ENCODE measurements at places on chromosomes 1 and 21. TPM values are rescaled to one million over a fixed set of nuclear protein-coding genes. Genes with fewer than 3 reads are reported as not detected.

The SPRR2A gene
- total RNA-seq = not detected

The MAB21L3 gene
- total RNA-seq = not detected

The LCE1F gene
- not detected for total RNA-seq

The PCAT6 gene
- total RNA-seq = 1.0 TPM

The CLCA4 gene
- total RNA-seq = 0.27 TPM

The SLC45A3 gene
- total RNA-seq = 5.2 TPM

The FAM151A gene
- 0.80 TPM for total RNA-seq

The TEX38 gene
- total RNA-seq = 0.22 TPM

The LRRC3 gene
- 1.8 TPM for total RNA-seq

The MGST3 gene
- total RNA-seq = 718 TPM

DNA sequence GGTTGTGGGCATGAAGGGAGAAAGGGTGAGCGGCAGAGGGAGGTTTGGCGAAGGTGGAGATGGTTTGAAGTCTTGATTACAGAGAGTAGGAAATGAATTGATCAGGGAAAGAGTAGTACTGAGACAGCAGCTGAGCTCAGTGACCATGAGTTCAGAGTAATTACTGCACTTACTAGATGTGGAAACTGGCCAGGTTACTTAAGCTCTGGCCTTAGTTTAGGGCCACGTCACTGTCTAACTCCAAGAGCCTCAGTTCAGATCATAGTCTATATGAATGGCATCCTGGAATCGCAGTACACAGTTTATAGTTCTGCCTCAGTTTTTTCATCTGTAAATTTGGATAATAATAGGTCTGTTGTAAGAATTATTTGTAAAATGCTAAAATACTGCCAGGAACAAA lies 78.1 kb downstream of the KCTD3 start:
- H3K4me3 ChIP-seq = no peak overlapping the region
- peaks cover 8% of the 10 kb centered on the region for H3K27me3 ChIP-seq
- no peak for DNase-seq

DNA sequence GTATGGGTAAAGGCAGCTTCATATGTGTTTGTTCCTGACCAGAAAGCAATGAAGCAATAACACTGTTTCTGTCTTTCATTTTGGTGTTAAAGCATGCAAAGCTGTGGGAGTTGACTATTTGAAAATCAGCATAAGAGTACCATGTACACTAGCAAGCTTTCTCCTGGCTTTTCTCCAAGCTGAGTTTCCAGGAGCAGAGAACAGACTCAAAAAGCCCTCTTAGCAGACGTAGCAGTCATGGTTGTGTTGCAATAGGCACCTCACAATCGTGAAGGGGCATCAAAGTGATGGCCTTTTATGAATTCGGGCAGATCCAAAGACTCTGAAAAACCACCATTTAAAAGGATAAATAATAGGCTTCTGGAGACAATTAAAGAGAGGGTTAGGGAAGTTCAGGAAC lies 159.7 kb downstream of the PTGER3 start:
- no peaks in the 10 kb centered on the region for H3K27me3 ChIP-seq
- peaks cover 17% of the 10 kb centered on the region for H3K4me1 ChIP-seq
- no peak overlapping the region for H3K4me3 ChIP-seq

DNA sequence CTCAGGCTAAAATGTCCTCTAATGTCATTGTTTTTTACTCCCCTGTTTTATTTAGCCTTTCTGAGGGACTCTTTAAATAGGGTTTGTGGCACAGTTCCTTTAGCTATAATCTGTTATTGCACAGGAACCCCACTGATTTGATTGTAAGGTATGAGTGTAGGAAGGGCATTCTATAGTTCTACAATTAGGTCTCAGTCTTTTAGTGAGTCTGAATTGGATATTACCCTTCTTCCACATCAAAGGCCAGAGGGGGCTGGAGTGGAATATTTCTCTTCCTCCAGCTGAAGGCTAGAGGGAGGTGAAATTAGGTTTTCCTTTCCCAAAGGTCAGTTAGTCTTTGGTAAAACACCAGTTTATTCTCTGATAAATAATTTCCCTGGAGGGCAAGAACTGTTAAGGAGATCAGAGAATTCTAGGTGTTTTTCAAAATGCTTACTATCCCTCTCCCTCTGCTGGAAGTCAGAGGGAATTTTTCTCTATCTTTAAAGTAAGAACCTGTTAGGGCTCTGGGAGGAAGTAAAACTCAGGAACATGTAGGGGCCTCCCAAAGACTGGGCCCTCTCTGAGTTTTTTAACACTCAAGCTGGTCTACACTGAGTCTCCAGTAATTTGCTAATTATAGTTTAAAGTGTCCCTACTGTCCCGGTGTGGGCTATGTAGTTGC lies 176.3 kb upstream of the ZNHIT6 start:
- H3K36me3 ChIP-seq = no peaks in the 10 kb centered on the region
- H3K4me3 ChIP-seq = no peak overlapping the region
- no peaks in the 10 kb centered on the region for H3K4me1 ChIP-seq
- DNase-seq = no peak
- H3K27ac ChIP-seq = no peak overlapping the region

DNA sequence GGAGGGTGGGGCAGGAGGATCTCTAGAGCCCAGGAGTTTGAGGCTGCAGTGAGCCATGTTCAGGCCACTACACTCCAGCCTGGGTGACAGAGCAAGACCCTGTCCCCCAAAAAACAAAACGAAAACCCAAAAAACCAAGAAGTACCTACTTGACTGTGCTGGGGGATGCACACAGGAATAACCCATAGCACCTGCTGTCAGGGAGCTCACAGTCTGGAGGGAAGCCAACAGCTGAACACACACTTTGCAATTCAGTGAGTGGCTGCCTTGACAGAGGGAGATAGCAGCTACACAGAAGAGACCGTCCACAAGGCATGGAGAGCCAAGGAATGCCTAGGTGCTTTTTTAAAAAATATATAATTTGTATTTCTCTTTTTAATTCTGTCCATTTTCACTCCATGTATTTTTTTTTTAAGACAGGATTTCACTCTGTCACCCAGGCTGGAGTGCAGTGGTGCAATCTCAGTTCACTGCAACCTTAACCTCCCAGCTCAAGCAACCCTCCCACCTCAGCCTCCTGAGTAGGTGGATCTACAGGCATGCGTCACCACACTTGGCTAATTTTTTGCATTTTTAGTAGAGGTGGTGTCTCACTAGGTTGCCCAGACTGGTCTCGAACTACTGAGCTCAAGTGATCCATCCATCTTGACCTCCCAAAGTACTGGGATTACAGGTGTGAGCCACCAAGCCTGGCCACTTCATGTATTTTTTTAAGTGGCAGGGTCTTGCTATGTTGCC lies 68.7 kb downstream of the NID1 start:
- peaks cover 31% of the 10 kb centered on the region for H3K4me1 ChIP-seq
- peak overlapping the region; percentile 5 for H3K27ac ChIP-seq
- H3K36me3 ChIP-seq = peaks cover 97% of the 10 kb centered on the region
- H3K4me3 ChIP-seq = no peak overlapping the region

DNA sequence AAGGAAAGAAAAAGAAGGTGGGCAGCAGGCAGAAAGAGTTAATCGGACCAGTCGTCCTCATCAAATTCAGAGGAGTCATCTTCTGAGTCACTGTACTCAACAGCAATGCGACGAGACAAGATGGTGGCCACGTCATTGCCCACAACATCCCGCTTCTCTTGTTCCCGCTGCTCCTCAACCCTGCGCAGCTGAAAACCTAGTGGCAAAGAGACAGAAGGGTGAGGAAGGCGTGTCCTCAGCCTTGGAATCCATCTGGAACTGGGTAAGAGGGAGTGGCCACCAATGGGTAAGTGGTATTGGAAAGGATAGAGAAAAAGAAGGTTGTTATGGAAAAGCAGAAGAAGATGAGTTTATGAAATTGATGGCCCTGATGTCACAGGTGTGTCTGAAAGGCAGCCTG lies 15.7 kb downstream of the GPR3 start:
- peaks cover 50% of the 10 kb centered on the region for H3K4me1 ChIP-seq
- peak overlapping the region; percentile 85 for H3K27ac ChIP-seq

GRCh38 chr1:18234790-18235242 lies 127.2 kb downstream of the IGSF21 start:
- H3K36me3 ChIP-seq = no peaks in the 10 kb centered on the region
- no peak for DNase-seq
- H3K27ac ChIP-seq = no peak overlapping the region
- peaks cover 72% of the 10 kb centered on the region for H3K27me3 ChIP-seq
- H3K4me1 ChIP-seq = no peaks in the 10 kb centered on the region
- H3K4me3 ChIP-seq = no peak overlapping the region

GRCh38 chr1:235573880-235574279 lies 69.6 kb upstream of the B3GALNT2 start:
- no peaks in the 10 kb centered on the region for H3K36me3 ChIP-seq
- no peaks in the 10 kb centered on the region for H3K27me3 ChIP-seq
- no peak for DNase-seq

DNA sequence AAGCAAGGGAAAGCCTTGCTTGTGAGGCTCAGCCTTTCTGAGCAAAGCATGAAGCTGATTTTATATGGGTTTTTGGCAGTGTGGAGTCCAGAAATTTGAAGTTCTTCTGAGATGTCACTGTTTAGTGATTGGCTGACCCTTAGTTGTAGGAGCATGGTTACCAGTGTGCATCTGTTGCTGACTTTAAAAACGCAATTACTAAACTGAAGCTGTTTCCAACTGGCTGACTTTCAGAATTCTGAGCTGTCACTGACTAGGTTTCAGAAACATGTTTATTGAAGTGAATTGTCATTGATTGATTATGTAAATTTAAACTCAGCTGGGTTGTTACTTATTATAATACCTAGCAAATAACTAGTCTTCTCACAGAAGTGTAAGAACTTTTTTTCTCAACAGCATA lies 89.4 kb downstream of the PDE4B start:
- DNase-seq = no peak
- H3K4me1 ChIP-seq = no peaks in the 10 kb centered on the region
- H3K27me3 ChIP-seq = no peaks in the 10 kb centered on the region
- H3K27ac ChIP-seq = no peak overlapping the region
- H3K4me3 ChIP-seq = no peak overlapping the region
- H3K36me3 ChIP-seq = no peaks in the 10 kb centered on the region

GRCh38 chr1:40628903-40629292 lies 36.6 kb downstream of the RIMS3 start:
- H3K36me3 ChIP-seq = no peaks in the 10 kb centered on the region
- peaks cover under 1% of the 10 kb centered on the region for H3K27me3 ChIP-seq
- DNase-seq = no peak
- no peak overlapping the region for H3K4me3 ChIP-seq
- H3K4me1 ChIP-seq = peaks cover 12% of the 10 kb centered on the region

DNA sequence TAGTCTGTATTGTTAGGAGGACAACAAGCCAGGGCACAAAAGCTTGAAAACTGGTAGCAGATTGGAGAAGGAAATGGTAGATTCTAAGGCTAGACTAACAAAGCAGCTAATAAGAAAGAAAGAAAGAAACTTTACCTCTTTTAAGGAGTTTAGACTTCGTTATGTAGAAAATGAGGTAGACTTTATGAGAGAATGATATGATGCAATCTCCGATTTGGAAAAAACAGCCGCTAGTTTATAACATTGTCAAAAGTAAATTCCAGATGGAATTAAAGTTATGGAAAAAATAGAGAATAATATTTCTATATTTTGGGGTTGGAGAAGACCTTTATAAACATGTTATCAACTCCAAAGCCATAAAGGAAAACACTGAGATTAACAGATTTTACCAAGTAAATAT lies 67.0 kb downstream of the CAMSAP2 start:
- no peak for DNase-seq
- peaks cover 30% of the 10 kb centered on the region for H3K36me3 ChIP-seq
- H3K4me3 ChIP-seq = no peak overlapping the region
- H3K27me3 ChIP-seq = no peaks in the 10 kb centered on the region
- peaks cover 4% of the 10 kb centered on the region for H3K4me1 ChIP-seq

DNA sequence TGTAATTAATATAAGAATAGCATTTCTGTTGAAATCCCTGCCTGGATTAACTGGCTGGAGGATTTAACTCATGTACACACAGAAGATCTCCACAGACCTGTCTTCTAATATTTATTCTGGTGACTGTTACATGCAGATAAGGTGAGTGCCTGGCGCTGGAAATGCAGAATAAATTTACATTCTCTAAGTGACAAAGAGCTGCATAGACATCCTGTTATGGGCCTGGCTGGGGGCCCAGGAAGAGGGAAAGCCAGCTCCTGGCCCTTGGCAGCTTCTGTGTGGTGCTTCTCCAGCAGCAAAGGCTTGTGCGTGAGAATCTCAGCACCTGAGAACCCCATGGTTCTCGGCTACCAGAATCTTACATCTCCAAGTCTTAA lies 446.6 kb downstream of the PTPRU start:
- H3K4me3 ChIP-seq = no peak overlapping the region
- peaks cover 63% of the 10 kb centered on the region for H3K27me3 ChIP-seq
- peaks cover 10% of the 10 kb centered on the region for H3K4me1 ChIP-seq
- no peaks in the 10 kb centered on the region for H3K36me3 ChIP-seq
- H3K27ac ChIP-seq = no peak overlapping the region
- no peak for DNase-seq

DNA sequence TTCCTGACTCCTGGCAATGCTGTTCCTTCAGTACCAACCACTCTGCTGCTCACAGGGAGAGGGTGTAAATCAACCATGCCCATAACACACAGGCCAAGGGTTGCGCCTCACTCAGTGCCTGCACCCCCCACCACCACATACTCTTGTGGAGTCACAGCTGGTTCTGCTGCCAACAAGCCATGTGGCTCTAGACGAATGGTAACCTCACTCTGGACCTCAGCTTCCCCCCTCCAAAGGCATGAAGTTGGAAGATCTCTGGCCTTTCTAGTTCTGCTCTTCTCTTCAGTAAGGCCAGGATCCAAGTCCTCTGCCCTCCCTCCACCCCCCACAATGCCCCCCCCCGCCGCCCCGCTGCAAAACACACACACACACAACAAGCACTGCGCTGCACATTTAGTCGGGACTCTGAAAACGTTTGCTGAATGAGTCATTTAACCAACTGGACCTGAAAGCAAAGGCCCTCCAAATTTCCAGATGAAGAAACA lies 1.7 kb upstream of the GLIS1 start:
- H3K36me3 ChIP-seq = no peaks in the 10 kb centered on the region
- no peak overlapping the region for H3K27ac ChIP-seq
- no peak overlapping the region for H3K4me3 ChIP-seq

GRCh38 chr21:34129039-34129891 lies 55.9 kb downstream of the MRPS6 start:
- H3K4me3 ChIP-seq = peak overlapping the region; percentile 52
- peak; percentile 58 for DNase-seq
- no peaks in the 10 kb centered on the region for H3K27me3 ChIP-seq
- peaks cover 66% of the 10 kb centered on the region for H3K4me1 ChIP-seq
- H3K27ac ChIP-seq = peak overlapping the region; percentile 87

DNA sequence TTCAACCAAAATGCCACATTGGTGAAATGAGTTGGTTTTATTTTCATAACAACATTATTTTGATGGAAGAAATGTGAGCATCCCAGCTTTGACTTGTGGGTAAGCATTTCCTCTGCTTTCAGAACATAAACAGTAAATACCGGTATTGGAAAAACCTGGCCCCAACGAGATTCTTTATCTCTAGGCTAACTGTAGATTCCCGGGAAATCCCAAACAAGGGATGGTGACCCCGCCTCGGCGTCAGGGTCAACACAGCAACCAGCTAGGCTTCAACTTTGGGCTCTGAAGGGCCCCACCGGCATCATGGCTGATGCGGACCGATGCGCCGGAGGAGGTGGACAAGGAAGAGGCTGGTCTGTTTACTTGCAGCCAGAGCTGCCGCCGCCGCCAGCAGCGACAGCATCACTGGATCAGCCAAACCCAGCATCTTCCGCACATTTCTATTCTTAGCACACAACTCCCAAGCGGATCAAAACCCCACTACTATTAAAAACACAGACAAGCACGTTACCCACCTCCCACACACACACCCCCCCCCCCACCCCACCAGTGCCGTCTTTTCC lies 1.1 kb downstream of the AKT3 start:
- peaks cover 50% of the 10 kb centered on the region for H3K27me3 ChIP-seq
- peaks cover 34% of the 10 kb centered on the region for H3K4me1 ChIP-seq
- peak overlapping the region; percentile 89 for H3K4me3 ChIP-seq
- no peaks in the 10 kb centered on the region for H3K36me3 ChIP-seq

- no peak for DNase-seq
- no peak overlapping the region for H3K4me3 ChIP-seq
- H3K27me3 ChIP-seq = no peaks in the 10 kb centered on the region
- no peaks in the 10 kb centered on the region for H3K4me1 ChIP-seq
- peaks cover 5% of the 10 kb centered on the region for H3K36me3 ChIP-seq
Measured at GRCh38 chr1:220616836-220617235, 73.3 kb upstream of the C1orf115 start.

Measured in left ventricle myocardium inferior (tissue), 1 donor.